ENCODE measurements at places on chromosomes 7 and 10.

DNA sequence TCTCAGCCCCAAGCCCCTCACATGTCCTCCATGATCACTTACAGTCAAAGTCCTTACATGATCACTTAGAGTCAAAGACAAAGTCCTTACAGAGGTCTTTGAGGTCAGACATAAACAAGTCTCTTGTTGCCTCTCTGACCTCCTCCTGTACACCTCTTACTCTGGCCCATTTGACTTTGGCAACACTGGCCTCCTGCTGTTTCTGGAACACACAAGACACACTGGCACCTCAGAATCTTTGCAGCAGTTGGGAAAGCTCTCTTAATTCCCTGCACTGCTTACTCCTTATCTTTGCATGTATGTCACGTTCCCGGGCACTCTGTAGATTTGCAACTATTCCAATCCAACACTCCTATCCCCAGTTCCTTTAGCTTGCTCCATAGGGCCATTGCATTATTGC, 102.3 kb downstream of the NSUN6 start:
- no peak for DNase-seq

DNA sequence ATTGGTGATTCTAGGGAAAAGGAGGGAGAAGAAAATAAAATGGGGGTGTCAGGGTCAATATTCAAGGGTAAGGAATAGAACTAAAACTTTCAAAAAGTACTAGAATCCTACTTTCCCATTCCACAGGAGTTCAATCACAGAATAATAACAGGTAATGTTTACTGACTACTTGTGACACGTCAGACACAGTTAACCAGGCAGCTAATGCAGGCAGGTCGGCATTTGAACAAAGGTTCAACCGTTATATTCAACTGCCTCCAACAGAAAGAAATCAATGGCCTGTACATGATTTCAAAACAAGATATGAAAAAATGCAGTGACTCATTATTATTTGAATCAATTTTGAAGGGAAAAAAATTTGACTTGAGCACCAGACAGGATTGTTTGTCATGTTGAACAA, 3.1 kb downstream of the ASB15 start:
- no peak for DNase-seq

GRCh38 chr7:79529214-79529880, 75.9 kb upstream of the MAGI2 start:
- no peak for DNase-seq

DNA sequence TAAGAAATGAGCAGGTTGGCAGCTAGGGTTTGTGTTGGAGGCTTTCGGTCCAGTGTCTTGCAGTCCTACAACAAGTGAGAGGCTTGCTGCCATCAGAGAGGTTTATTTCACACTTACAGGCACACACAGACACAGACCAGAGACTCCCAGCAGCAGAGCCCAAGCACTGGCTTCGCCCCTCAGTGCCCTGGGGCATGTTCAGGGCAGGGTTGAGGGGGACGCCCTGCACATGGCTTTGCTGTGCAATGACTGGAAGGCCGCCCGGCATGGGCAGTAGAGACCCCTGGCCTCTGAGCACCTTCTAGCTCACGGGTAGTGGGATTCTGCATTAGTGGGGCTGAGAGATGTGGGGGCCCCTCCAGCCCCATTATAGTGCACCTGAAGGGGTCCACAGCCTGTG, 3.8 kb downstream of the SPRN start:
- DNase-seq, result no peak

GRCh38 chr10:129890170-129890569, 73.9 kb downstream of the EBF3 start:
- no peak for DNase-seq

GRCh38 chr10:116099023-116099420, 174.0 kb downstream of the GFRA1 start:
- no peak for DNase-seq

- DNase-seq, result no peak
These were observed 2.1 kb upstream of the PBLD start for GRCh38 chr10:68334672-68335467.

DNA sequence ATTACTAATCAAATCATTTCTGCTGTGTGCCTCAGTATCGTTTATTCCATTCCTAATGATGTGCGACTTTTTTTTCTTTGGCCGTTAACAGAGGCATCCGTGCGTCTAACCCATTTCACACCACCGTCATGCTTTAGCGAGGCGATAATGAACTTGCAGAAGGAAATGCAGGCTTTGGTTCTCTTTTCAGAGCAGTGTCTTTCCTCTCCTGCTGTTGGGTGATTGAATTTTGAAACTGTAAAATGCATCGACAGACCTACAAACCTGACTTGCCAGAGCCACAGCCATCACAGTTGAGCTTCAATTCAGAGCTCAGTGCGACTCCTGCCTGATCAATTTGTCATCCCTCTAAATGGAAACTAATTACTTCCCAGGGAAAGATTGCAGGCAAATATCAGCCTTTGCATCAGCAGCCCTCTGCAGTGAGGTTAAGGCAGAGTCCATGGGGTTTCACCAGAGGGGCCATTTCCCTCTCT, 486.0 kb upstream of the GALNT17 start:
- no peak for DNase-seq

- no peak for DNase-seq
These were observed 239.6 kb downstream of the TRIL start for GRCh38 chr7:28718545-28718944.

- DNase-seq, result no peak
These were observed 28.6 kb upstream of the TMEM178B start for GRCh38 chr7:141045126-141045841.

DNA sequence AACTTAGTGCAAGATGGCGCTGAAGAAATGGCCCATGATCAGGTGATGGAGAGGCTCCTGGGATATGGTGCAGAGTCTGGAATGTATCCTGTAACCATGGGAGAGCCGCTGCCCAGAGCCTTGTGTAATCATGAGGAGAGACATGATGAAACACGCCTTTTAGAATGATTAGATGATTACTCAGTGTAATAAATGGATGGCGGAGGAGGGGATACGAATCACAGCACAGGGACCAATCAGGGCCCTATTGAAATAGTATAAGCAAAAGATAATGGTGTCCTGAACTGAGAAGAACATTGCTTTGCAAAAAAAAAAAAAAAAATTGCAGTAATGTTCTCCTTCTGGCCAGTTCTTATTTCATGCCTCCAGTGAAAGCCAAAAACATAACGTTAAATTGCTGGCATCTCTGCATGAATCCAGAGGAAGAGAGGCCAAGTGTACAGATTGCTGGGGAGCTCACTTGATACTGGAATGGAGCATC, 668.5 kb upstream of the AUTS2 start:
- DNase-seq, result no peak

DNA sequence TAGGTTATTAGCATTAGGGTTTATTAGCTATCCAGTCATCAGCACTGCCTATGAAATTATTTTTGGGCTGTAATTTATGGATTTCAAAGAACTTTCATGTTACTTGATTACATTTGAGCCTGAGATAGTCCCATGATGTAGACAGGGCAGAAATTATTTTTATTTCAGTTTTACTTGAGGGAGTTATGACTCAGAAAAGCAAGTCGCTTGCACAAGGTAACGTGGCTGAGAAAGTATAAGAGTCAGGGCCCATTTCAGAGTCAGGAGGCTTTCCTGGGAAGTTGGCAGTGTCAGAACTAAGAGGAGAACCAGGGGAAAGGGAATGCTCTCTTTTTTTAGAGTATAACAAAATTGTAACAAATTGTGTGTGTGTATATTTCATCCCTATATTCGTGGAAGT, 16.5 kb downstream of the GATA3 start:
- no peak for DNase-seq

GRCh38 chr7:16071246-16071857, 350.0 kb downstream of the CRPPA start:
- no peak for DNase-seq

GRCh38 chr7:138515001-138515528, 55.0 kb downstream of the TRIM24 start:
- DNase-seq, result no peak

- no peak for DNase-seq
These were observed 47.4 kb downstream of the GPR37 start for GRCh38 chr7:124718032-124718766.

DNA sequence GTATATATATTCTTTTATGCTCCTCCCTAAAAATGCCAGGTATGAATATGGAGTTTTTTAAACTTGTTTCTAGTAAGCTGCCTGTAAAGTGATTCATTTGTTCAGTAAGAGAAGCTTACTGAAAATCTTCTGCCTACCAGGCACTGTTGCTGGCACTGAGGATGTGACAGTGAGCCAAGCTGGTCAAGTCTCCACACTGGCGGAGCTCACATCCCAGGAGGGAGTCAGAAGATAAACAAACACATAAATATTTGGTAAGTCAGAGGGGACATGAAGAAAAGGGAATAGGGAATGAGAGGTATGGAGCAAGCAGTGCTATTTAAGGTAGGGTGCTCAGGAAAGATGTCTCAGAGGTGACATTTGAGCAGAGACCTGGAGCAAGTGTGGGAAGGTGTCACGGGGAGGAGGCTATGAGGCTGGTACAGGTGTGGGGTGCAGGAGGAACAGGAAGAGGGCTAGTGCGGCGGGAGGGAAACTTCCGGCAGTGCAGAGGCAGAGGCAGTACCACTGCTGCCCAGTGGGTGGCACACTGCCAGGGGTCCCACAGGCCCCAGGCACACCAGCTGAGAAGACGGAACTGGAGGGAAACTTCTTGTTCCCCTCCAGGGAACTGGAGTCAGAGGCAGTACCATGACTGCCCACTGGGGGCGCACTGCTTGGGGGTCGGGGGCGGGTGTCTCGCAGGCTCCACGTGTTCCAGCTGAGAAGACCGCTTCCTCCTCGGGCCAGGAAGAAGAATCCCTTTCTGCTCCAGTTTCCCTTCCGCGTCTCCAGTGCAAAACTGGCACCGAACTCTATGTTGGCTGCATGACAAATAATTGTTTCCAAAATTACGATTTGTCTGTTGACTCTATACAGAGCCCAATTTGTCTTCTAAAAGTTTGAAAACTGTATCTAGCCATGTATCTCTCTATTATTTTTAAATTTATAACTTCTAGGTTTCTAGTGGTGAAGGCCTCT, 161.0 kb downstream of the TEX36 start:
- DNase-seq, result peak; percentile 62

DNA sequence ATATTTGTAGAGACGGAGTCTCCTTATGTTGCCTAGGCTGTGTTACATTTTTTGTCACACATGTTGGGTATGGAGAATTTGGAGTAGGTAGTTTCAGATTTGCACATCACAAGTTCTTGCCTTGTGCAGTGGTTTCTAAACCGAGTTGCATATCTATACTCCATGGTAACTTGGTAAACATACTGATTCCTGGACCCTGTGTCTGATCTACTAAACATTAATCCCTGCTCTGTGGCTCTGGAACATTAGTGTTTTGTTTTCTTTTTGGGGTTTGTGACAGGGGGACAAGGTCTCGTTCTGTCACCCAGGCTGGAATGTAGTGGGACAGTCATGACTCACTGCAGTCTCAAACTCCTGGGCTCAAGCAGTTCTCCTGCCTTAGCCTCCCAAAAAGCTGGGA, 24.7 kb downstream of the AUTS2 start:
- no peak for DNase-seq

DNA sequence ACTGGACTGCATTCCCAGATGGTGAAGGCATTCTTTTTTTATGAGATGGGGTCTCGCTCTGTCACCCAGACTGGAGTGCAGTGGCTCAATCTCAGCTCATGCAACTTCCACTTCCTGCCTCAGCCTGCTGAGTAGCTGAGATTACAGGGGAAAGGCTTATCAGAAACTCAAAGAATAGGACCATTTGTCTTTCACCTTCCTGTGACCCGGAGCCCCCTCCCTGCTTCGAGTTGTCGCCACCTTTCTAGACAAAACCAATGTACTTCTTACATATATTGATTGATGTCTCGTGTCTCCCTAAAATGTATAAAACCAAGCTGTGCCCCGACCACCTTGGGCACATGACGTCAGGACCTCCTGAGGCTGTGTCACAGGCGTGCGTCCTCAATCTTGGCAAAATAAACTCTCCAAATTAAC, 1.8 kb upstream of the METTL27 start:
- DNase-seq, result no peak

- no peak for DNase-seq
These were observed 101.1 kb upstream of the BMPER start for GRCh38 chr7:33804140-33804660.

DNA sequence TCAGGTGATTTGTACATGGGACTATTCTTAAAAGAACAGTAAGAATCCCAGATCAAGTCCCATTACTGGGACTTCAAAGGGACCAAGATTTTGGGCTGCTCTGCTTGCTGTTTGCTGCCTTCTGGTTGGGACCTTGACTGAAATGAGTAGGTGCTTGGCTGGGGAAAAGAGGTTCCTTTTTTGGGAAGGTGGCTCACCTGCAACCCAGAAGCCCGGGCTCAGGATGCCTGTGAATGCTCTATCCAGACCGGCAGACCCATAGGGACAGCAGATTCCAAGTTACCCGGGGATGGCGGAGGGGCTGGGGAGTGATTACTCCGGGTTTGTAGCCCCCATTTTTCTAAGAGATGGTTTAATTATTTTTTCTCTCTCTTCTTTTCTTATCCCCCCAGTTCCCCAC, 104.0 kb downstream of the CPXM2 start:
- DNase-seq, result no peak

- DNase-seq, result peak; percentile 66
These were observed 16.1 kb downstream of the PAPOLB start for GRCh38 chr7:4845740-4846142.

DNA sequence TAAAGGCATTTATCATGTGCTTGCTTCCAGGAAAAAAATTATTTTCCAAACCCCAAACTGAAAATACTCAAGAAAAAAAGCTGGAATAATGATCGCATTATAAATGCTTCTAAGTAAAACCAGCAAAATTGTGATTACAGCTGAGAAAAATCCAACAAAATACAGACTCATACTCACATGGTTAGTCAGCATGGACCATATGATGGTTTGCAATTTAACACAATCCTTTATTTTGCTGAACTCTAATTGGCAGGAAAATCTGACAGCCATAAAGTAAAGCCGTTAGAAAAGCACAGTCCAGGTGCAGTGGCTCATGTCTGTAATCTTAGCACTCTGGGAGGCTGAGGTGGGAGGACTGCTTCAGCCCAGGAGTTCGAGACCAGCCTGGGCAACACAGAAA, 59.6 kb downstream of the BRI3 start:
- DNase-seq, result no peak

DNA sequence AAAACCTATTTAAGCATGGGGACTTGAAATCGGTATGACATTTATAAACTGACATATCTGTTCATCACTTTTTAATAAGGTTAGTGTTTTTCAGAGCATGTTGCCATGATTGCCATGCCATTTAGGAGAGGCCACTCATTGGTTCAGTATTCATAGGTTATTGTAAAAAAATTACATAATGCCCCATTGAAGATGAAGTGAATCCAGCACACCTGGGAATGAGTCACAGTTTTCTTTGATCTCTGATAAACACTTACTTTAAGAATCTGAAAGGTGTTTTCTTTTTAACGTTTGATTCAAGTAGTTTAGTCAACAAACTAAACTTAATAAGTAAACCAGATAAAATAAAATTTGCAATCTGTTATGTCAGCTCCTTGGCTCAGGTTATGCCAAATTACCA, 278.3 kb downstream of the ARL4A start:
- DNase-seq, result no peak

DNA sequence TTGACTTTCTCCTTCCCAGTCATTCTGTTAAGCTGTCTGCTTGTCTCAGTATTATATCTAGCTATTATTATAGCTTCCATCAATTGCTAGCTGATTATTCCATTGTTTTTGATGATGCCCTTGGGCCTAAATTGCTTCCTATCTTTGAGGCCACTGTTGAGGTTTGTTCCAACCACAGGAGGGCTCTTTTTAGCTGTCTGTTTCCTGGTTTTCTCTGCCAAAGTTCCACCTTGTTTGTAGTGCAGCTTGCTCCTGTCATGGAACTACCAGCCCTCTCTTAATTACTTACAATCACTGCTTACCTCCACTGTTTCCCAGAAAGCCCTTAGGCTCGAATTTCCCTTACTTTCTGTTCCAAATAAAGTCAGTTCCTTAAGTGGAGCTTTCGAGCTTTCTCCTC, 118.7 kb upstream of the SEC61G start:
- DNase-seq, result no peak

All from testis (tissue), 5 donors.